CD4-positive, alpha-beta memory T cell (primary cell): ENCODE measurements at places on chromosomes 2 and 18.

DNA sequence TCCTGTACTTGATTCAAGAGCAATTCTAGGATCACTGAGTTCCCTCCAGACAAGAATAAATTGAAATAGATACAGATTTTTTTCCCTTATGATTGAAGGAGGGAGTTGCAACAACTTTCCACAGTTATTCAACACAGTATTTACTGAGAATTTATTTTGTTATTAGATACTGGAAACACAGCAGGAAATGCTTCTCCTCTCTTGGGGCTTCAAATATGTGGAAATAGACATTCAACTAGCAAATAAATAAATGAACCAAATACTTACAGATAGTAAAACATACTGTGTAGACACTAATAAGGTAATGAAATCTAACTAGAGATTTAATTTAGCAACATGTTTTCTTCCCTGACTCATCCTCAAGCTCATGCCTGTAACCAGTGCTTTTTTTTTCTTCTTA, 169.2 kb downstream of the LNPK start:
- no peak for DNase-seq
- H3K27ac ChIP-seq: no peak overlapping the region
- H3K4me3 ChIP-seq: no peak overlapping the region

DNA sequence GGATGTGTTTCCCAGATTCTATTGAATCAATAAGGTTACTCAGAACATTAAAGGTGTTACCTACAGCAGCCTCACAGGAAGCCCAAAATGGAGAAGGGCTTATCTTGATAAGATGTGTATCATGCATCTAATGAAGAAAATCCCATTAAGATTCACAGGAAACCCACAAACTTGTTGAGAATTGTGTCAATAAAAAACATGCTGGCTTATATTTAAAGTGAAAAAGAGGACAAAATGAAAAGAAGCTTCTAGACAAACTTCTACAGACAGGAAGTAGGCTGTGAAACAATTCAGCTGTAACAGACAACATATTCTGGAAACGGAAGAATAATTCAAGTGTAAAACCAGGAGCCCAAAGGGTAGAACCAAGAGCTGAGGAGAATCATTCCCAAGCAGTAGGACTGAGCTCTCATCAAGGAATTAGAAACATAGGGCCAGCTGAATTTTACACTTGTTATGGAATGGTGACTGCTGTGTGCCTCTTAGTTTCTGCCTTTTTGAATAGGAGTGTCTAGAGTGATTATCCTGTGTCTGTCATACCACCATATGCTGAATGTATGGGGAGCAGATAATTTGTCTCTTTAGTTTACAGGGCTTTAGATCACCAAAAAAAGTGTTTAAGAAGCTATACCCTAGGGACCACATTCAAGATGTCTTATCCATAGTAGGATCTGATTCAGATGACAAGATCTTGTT, 9.6 kb downstream of the IMMT start:
- no peak overlapping the region for H3K4me3 ChIP-seq
- DNase-seq: peak; percentile 63
- no peaks in the 10 kb centered on the region for H3K27me3 ChIP-seq
- H3K27ac ChIP-seq: peak overlapping the region; percentile 54

GRCh38 chr2:11775384-11775783, 29.0 kb downstream of the LPIN1 start:
- no peak for DNase-seq
- no peaks in the 10 kb centered on the region for H3K27me3 ChIP-seq

- H3K36me3 ChIP-seq: no peaks in the 10 kb centered on the region
- no peaks in the 10 kb centered on the region for H3K27me3 ChIP-seq
- H3K27ac ChIP-seq: no peak overlapping the region
- no peaks in the 10 kb centered on the region for H3K4me1 ChIP-seq
- DNase-seq: no peak
- no peak overlapping the region for H3K4me3 ChIP-seq
Observed at GRCh38 chr2:231866450-231866849, 59.7 kb downstream of the NPPC start.

DNA sequence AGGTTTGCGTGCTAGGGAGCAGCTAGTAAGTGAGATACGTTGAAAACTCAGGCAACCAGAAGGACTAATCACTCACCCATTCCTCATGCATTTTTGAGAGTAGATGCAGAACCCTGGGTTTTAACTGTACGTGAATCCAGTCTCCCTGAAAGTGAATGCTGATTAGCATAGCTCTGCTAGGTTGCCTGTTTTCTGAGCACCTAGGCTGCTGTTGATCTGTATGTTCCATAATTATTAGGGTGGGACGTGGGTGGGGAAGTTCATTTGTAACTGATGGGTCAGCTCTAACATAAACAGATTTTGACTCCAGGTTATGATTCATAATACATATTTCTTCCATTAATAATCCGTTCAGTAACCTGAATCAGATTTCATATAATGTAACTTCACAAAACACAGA, 379.0 kb upstream of the FANCL start:
- H3K27ac ChIP-seq: no peak overlapping the region
- H3K36me3 ChIP-seq: no peaks in the 10 kb centered on the region
- no peak for DNase-seq
- no peaks in the 10 kb centered on the region for H3K4me1 ChIP-seq

DNA sequence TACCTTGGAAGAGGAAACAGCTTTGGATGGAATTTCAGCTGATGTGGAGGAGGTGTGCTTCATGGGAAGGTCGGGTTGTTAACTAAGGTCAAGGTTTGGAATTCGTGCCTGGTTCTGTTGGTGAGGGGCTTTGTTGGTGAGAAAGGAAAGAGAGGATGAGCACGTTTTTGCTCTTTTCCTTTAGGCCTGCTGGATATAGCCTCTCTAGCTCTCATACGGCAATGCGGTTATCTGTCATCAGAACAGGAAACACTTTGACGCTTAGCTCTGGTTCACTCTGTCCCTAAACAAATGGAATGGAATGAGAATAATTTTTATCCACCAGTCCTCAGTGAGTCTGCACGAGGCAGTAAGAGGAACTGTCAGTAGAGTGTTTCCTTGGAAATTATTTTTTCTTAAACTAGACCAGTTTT, 169.7 kb upstream of the NOSTRIN start:
- H3K4me3 ChIP-seq: no peak overlapping the region
- no peaks in the 10 kb centered on the region for H3K4me1 ChIP-seq
- H3K27ac ChIP-seq: no peak overlapping the region
- no peak for DNase-seq
- no peaks in the 10 kb centered on the region for H3K36me3 ChIP-seq

- H3K4me1 ChIP-seq: no peaks in the 10 kb centered on the region
- H3K27me3 ChIP-seq: no peaks in the 10 kb centered on the region
- no peak overlapping the region for H3K4me3 ChIP-seq
- H3K27ac ChIP-seq: no peak overlapping the region
- H3K36me3 ChIP-seq: no peaks in the 10 kb centered on the region
Observed at GRCh38 chr18:6013171-6013810, 118.0 kb upstream of the TMEM200C start.

DNA sequence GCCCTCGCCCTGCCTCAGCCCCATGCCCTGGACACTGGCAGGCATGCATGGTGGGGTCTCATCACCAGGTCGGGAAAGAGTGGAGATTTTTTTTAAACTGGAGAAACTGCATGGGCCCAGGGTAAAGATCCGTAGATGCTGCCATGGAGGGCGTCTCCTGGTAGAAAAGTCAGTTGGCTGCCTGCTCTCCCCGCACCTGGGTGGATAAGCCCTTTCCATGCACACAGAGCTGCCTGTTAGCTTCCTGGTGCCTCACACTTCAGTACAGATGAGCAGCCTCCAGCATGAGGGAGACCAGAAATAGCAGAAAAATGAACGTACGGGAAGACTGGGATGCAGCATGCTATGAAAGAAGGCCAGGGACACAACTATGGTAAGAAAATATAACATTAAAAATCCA, 92.0 kb downstream of the ASAP2 start:
- no peak overlapping the region for H3K4me3 ChIP-seq
- H3K36me3 ChIP-seq: no peaks in the 10 kb centered on the region
- H3K27ac ChIP-seq: no peak overlapping the region
- no peaks in the 10 kb centered on the region for H3K27me3 ChIP-seq
- no peak for DNase-seq
- no peaks in the 10 kb centered on the region for H3K4me1 ChIP-seq

DNA sequence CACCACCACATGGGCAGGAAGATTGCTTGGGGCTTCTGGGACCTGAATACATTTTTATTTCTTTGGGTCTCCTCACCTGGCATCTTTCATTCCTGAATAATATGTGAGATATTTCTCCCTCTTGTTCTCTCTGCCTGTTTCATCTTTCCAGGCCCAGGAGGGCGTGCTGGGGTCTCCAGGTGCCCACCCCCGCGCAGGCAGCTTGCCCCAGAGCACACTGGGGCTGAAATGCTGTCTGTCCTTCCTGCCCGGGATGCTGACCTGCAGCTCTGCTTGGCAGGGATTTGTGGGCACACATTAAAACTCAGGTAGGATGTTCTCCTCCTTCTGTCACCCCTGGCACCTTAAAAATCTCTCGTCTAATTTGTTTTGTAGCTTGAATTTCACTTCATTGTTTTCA, 39.7 kb upstream of the TEX51 start:
- no peak overlapping the region for H3K27ac ChIP-seq
- H3K4me3 ChIP-seq: no peak overlapping the region
- DNase-seq: no peak
- H3K27me3 ChIP-seq: no peaks in the 10 kb centered on the region
- no peaks in the 10 kb centered on the region for H3K36me3 ChIP-seq
